Fibroblast of mammary gland (primary cell): ENCODE measurements at places on chromosomes 3 and 15.

DNA sequence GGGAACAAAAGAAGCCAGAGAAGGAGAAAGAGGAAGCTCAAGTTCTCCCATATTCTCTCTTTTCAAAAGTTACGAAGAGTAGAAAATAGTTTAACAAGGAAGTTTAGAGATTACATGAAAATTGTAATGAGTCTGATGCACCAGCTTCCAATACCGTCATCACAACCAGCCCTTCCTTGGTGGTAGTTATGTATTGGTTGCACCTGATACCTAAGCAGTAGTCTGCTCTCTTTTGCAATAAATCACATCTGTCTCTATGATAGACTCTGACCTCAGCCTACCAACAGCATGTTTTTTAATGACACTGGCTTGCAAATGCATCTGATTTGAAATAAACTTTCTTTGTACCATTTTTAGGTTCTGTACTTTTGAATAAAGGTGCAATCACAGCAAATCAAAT, 575.8 kb downstream of the FHIT start:
- no peak for DNase-seq

DNA sequence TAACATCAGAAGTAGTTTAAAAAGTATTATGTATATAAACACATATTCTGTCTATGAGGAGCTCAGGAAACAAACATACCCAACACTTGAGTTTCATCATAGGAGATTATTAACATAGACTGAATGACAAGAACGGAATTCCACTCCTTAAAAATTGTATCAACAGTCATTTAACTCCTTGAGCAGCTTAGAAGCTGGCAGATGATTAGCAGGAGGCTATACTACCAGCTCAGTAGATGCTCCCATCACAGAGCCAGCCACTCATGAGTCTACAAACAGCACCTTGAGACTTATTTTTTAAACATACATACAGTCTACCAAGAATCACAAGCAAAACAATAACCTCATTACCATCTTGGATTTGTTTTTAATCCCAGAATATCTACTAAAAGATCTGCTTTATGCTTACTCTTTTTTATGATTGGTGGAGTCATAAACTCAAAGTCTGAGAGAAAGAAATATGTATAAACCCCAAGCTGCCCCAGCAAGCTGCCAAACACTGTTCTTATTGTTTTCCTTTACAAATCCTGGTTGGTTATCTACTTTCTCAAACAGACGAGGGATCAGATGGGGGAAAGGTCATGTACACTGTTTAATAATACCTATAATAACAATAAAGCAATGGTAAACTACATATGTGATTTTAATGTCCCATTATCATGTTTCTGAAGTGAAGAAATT, 59.5 kb downstream of the CBLB start:
- no peak for DNase-seq

DNA sequence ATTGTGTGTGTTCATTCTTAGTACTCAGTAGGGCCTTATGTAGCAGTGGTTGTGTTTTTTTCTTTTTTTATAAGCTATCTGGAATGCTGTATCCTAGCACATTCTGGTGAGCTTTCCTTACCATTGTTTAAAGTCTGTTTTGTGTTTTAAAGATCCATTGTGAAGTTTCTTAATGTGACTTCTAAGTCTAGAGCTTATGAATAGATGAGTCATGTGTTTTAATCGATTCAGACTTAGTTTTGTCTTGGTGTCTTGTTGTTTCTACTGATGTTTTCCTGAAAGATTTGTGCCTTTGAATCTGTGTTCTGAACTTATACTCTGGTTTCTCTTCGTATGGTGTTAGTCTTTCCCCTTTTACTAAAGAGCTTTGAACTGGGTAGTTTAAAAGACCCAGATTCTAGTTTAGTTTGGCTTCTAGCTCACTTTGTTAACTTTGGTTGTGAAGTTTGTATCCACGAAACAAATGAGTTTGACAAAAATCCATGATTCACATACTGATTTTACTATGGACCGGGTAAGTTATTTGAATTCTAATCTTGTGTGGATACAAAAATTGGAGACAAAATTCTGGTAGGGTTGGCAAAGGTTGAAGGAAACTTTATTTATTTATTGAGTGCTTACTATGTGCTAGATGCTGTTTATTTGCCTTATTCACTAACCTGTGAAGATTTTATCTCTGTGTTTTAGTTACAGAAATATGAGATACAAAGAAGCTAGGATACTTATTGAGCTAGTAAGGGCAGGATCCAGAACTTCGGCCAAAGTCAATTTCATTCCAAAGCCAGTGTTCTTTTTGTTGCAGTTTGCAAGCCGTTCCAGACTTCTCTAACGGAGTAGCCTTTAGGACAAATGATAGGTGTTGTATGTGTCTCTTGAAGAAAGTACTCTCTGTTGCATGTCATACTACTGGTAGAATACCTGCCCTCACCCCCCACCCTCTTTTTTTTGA, 24.8 kb downstream of the AKAP13 start:
- DNase-seq, result peak; percentile 62

GRCh38 chr3:152226176-152226575, 42.6 kb upstream of the MBNL1 start:
- no peak for DNase-seq

GRCh38 chr15:92393980-92394308, 263 bp downstream of the ST8SIA2 start:
- no peak for DNase-seq

GRCh38 chr15:56537881-56538280, 72.9 kb upstream of the MNS1 start:
- peak; percentile 5 for DNase-seq
